ENCODE measurements at places on chromosomes 3 and 15.

- DNase-seq = no peak
Measured at GRCh38 chr15:100711516-100712021, 109.2 kb downstream of the ASB7 start.

- DNase-seq = no peak
Measured at GRCh38 chr3:27696906-27697305, 25.2 kb downstream of the EOMES start.

GRCh38 chr3:38120693-38121450 lies 16.1 kb downstream of the ACAA1 start:
- no peak for DNase-seq

GRCh38 chr15:81292523-81293001 lies 31.4 kb downstream of the STARD5 start:
- DNase-seq = peak; percentile 58

DNA sequence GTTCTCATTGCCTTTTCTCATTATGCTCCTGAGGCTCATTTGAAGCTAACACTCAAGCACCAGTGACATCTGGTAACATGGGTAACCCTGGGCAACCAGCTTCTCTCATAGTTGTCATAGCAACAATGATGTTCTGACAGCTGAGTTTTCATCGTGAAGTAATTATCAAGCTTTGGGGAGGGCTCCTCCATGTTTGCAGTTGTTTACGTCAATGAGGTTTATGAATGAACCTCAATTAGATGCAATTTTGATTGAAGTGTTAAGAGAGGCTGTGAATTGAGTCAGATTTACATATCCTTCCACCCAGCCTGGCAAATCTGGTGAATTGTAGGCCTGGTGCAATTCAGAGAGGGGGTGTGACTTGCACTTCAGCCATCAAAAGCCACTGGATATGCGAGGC lies 119.3 kb upstream of the CHD2 start:
- DNase-seq = no peak

DNA sequence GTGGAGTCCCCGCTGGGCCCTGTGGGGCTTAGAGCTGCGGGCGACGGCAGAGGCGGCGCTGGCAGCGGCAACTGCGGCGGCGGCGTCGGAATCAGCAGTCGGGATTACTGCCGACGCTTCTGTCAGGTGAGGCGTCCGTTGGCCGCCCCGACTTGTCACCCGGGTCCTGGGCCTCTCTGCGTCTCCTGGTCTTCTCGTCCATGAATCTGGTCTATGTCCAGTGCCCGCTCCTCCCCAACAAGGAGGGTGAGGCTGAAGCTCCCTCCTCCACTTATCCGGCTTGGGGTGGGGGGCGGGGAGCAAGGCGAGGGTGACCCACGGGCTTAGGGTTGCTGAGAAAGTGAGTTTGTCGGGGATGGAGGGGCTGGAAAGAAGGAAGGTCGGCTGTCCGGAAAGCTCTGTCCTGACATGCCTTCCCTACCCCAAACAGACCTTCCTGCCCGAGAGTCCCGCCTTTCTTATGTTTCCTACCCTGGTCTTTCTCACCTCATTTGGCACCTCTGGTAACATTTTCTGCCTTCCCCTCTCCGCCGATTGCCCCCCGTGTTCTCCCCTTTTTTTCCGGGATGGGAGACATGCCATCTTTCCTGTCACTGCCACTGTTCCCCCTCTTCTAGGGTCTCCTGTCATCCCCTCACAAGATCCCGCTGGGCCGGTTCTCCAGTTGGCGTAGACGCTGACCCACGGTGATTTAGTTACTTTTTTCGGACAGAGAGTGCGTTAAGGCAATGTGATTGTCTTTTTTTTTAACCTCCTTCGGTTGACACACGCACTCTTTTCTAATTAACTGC lies 520 bp downstream of the ZNF654 start:
- DNase-seq = no peak

- no peak for DNase-seq
Measured at GRCh38 chr3:56022619-56023018, 445.6 kb downstream of the ERC2 start.

Measured in T-helper 22 cell (primary cell).